Head of caudate nucleus (tissue), 42 donors: ENCODE measurements at places on chromosomes 2 and 18.
A peak's percentile ranks its signal among the peaks of the same experiment; 100 is the strongest.

GRCh38 chr2:60979231-60979630 is 38.3 kb upstream of the PEX13 start:
- DNase-seq = no peak

- peak; percentile 89 for DNase-seq
These were observed 16.5 kb downstream of the B3GNT7 start for GRCh38 chr2:231411831-231412617.

GRCh38 chr2:75055820-75056675 is 97.6 kb downstream of the POLE4 start:
- no peak for DNase-seq

GRCh38 chr2:99651930-99652670 is 162.3 kb upstream of the REV1 start:
- DNase-seq = peak; percentile 18

- no peak for DNase-seq
These were observed 91.9 kb upstream of the RASGRP3 start for GRCh38 chr2:33384599-33384961.

DNA sequence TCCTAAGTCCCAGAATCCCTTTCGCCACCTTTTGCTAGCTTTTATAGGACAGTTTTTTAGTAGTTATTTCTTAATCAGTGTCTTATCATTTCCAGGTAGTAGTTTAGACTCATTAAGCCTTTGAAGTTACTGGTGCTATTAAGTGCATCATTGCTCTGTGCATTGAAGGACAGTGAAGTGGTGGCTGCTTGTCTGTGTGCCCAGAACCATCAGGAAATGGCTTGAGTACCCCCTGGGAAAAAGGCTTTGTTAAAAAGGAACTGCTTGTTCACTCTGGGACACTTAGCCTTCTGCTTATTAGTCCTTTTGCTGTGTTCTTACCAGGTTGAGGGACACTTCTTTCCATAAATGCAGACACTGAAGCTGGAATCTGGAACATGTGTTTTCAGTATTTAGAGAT is 30.0 kb downstream of the DTNA start:
- DNase-seq = no peak
